CD4-positive, alpha-beta T cell treated with Interleukin-4 for 1 hour (primary cell): ENCODE measurements at places on chromosomes 7 and 10.

- DNase-seq: no peak
These were observed 75.5 kb upstream of the CXCL12 start for GRCh38 chr10:44460416-44460815.

DNA sequence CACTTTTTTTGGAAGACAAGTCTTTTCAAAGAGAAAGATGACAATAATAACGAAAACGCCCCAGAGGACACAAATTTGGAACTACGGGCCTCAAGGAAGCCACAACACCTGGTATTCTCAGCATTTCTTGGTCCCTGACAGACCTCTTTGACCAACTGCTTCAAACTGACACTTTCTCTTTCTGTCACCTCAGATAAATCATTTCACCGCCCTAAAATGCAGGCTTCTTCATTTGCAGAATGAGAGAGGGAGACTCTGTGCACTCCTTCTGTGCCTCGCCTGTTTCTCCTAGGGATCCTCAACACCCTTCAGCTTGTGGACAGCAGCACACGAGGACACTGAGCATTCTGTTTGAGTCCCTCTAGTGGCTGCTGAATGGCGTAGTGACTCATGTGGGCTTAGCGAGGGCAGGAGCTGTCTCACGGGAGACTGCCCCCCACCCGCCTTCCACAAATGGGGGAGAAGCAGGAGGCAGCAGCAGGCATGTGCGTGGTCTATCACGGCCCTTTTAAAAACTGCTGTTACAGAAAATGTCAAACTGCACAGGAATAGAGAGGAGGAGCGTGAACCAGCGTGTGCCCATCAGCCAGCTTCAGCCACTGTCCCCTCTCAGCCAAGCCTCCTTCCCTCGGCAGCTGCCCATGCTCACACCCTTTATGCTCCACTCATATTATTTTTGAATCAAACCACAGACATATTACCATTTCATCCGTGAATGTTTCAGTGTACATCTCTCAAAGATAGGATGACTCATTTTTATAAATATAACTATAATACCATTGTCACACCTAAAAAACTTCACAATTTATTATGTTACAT, 41.4 kb downstream of the GSDME start:
- DNase-seq: no peak

DNA sequence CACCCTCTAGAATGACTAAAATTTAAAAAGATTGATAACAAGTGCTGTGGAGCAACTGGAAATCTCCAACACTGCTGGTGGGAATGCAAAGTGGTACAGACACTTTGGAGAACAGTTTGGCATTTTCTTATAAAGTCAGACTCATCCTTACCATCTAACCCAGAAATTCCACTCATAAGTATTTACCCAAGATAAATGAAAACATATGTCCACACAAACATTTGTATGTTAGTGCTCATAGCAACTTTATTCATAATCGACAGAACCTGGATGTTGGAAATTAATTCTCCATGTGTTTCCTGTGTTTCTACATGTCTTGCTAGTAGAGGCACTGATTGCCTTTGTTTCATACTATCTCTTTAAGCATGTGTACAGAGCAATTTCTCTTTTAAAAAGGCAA, 282.4 kb downstream of the AHR start:
- no peak for DNase-seq

GRCh38 chr10:118682533-118682932, 72.2 kb downstream of the CACUL1 start:
- DNase-seq: no peak

- DNase-seq: no peak
These were observed 96.1 kb upstream of the PPP2R2D start for GRCh38 chr10:131804551-131805295.

DNA sequence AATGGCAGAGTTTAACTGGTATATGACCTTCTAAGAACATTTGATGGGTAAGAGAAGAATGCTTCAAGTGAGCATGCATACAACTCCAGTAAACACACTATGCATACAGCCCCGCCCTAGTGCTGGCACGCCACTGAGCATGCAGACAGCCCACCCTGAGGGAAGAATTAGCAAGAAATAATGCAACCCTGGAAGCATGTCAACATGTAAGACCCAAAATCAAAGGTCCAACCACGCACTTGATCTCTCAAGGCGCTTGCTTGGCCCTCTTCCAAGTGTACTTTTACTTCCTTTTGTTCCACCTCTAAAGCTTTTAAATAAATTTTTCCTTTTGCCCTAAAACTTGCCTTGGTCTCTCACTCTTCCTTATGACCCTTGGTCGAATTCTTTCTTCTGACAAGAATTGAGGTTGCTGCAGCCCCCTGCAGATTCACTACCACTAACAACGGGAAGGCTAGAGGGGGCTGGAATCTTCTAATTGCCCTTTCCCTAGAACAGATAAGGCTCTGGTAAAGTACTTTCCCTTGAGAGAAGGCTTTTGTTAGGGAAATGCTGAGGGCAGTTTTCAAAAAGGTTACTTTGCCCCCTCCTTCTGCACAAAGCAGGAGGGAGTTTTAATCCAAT, 3.4 kb downstream of the FAM24B start:
- no peak for DNase-seq

DNA sequence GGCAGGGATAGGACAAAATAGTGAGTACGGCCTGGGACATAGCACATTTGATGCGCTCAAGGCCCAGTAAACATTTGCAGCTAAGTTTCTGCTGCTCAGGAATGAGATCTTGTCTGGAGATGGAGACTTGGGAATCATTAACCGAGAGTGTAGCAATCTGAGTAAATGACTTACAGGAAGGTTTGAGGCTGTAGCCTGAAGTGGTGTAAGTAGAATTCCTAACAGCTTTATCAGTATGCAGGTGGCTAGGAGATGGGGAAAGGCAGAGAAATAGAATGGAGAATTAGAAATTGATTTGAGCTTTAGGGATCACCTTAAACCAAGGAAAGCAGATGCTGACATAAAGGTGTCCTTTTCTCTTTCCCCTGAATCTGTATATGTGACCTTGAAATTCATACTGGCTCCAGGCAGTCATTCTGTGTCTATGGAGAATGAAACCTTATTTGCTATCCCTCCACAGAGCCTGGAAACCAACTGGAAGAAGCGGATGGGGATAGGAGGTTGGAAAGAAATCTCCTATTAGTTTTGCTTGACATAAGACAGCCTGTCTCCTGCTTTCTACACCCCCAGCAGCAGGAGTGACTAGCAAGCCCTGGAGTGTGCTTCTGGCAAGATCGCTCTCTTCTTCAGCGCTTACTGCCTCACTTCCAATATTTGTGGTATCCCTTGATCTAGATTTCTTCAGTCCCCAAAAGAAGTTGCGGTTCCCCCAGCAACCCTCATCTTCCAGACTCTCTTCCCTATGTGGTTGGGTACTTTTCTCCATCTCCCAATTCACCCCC, 6.4 kb upstream of the PON2 start:
- DNase-seq: no peak

DNA sequence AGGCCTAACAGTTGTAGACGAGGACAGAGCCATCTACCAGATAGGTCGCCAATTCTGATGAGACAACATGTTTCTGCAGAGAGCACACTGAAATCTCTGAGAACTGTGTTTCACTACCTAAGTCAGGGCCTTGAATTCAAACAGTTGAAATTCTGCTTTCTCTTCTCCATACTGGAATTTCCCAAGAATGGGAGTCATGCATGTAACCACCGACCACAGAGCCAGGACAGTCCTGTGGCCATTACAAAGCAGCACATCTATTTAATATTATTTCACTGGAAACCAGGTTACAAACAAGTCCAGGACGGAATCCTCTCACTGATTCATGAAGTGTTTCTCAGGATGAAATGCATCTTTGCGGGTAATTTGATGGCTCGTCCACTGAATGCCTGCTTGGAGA, 62.0 kb upstream of the ST8SIA6 start:
- no peak for DNase-seq

GRCh38 chr10:77071001-77071511, 566.6 kb downstream of the KCNMA1 start:
- no peak for DNase-seq

DNA sequence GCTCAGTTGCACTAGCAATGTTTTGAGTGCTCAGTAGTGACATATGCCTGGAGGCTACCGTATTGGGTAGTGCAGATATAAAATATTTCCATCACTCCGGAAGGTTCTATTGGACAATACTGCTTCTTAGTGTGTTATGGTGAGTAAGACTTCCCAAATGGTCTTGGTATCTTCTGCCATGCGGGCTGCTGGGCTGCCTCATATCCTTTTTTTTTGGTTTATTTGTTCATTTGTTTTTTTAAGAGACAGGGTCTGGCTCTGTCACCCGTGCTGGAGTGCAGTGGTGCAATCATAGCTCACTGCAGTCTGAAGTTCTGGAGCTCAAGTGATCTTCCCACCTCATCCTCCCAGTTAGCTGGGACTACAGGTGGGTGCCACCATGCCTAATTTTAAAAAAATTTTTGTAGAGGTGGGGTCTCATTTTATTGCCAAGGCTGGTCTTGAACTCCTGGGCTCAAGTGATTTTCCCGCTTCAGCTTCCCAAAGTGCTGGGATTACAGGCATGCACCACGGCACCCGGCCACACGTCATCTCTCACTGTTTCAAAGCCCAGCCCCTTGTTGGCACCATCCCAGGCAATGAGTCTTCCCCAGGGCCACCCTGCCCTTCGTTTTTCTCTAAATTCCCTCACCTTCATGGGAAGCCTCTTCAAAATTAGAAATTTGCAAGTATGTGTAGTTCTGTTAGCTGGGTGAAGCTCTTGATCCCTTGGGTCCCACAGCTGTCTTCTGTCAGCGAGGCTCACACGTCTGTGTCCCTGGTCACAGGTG, 111.0 kb upstream of the KLF14 start:
- no peak for DNase-seq

DNA sequence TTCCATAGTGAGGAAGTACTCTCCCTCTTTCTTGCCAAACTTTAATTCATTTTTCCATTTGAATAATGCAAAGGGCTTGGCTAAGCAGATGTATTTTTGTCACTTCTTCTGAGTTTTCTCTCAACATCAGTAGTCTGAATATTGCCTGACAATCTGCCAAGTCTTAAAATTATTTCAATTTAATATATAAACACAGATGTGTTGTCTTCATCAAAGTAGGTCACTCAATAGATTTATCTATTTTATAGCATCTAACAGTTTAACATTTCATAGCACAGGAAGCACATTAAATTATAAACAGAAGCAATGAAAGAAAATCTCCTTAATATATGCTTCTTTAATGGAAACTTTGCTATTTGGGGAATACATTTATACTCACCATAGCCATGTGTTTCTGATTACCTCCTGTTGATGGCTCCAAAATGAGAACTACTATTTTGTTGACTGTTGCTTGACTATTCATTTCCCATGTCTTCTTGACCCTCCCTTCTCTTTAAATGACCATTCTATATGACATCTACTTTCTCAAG, 4.5 kb downstream of the CPED1 start:
- no peak for DNase-seq

- no peak for DNase-seq
These were observed 9.6 kb downstream of the ETV1 start for GRCh38 chr7:13979671-13980435.

DNA sequence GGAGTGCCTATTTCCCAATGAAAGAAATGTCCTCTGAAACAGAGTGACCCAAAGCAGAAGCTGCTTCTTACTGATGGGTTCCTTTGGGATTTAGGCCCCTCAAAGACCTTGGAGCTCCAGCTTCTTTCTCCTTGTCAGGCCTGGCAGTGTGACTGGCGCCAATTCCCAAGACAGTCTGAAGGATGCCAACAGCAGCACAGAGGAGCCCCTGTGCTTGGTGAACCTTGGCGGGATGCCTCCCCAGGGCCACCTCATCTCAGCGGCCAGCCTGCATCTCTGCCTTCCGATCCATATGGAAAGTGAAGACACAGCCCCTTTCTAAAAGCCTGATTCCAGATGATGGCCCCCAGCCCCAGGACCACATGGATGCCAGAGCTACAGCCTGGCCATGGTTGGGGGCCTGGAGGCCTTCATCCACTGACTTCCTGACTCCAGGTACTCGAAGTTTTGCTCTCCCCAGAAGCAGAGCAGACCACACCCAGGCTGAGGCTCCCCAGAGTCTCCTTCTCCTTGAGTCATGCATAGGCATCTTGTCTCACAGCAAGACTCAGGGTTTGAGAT, 45.4 kb downstream of the FBXW4 start:
- DNase-seq: no peak

DNA sequence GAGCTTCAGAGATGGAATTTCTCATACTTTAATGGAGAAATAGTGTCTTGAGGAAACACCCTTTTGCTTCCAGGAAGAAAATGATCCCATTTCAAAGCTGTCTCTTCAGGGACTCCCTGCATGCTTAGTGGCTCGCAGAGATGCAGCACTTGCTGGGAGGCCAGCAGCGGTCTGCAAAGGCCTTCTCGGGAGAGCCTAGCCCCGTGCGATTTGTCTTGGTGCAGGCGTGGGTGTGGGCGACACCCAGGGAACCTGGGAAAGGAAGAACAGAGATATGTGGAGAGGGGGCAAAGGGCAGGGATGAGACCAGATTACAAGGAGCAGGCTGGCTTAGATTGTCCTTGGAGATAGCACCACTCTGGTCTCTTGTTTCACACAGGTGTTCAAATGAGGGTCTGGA, 352.3 kb upstream of the PODXL start:
- DNase-seq: no peak

DNA sequence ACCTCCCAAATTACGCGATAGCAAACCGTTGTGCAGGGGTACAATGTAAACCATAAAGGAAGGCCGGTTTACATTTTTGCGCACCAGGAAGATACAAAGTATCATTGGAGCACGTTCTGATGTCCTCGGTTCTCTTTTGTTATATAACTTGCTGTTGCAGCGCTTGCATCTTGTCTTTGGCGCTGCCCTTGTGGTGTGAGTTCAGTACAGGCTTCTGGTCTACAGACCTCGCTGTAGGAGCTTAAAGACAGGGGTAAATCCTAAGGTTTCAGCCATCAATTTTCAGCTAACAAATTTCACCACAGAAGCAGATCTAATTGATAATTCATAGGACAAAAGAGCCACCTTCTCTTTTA, 1.5 kb upstream of the MKX start:
- DNase-seq: no peak

DNA sequence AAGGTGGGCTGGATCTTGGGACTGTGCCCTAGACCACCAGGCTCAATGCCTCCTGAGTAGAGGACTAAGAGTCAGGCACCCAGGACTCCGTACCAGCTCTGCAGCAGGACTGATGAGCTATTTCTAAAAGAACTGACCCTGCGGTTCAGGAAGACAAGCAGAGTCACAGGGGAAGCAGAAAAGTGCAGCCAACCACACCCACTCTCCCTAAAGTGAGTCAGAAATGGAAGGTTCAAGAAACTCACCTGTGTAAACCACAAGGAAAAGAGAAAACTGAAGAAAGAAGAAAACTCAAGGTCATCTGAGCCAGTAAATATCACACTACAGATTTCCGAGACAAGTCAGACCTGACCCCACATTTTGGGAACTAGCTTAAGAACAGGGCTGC, 2.5 kb downstream of the PARP12 start:
- DNase-seq: no peak

GRCh38 chr7:74575083-74575784, 82.3 kb upstream of the GTF2I start:
- no peak for DNase-seq

GRCh38 chr7:33395340-33395739, 266.0 kb downstream of the BBS9 start:
- no peak for DNase-seq
